ENCODE measurements at places on chromosomes 2 and 18. TPM values are rescaled to one million over a fixed set of nuclear protein-coding genes. Genes with fewer than 3 reads are reported as not detected.

FIGN gene
- 1.2 TPM for total RNA-seq

CNDP1 gene
- under 0.01 TPM for total RNA-seq

CDK5R2 gene
- total RNA-seq: 5.3 TPM

AAMP gene
- total RNA-seq: 98.2 TPM

PRSS56 gene
- total RNA-seq: under 0.01 TPM

UGT1A8 gene
- total RNA-seq: not detected

MREG gene
- total RNA-seq: 2.4 TPM

MBP gene
- 7.7 TPM for total RNA-seq

CTAGE1 gene
- not detected for total RNA-seq

DSG4 gene
- total RNA-seq: under 0.01 TPM

LRRC30 gene
- not detected for total RNA-seq

SULT1C2 gene
- total RNA-seq: 0.41 TPM

SCYGR4 gene
- not detected for total RNA-seq

TUBB6 gene
- 33.0 TPM for total RNA-seq

CYBRD1 gene
- 10.2 TPM for total RNA-seq

Measured in frontal cortex (tissue), 4 donors.